Activated T-helper 1 cell treated with Interleukin-2 at 50 U/mL for 16 hours (primary cell): ENCODE measurements at places on chromosomes 11 and 22.

- DNase-seq = no peak
Observed at GRCh38 chr11:47109051-47109726, 67.5 kb downstream of the ARFGAP2 start.

DNA sequence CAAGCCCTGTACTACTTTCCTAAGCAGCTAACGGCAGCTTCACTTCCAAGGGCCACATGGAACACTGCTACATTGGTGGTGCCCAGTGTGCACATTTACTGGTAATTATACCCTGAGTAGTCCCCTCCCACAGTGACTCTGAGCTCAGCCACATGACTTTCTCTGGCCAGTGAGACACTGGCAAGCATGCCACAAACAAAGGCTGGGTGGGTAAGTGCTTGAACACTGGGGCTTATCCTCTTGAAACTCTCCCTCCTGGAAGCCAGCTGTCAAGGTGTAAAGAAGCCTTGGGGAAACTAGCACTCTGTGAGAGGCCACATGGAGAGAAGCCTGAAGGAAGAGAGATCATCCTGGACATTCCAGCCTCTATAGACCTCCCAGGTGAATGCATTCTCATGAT lies 54.4 kb upstream of the DRD2 start:
- no peak for DNase-seq

- no peak for DNase-seq
Observed at GRCh38 chr11:69950120-69950519, 128.0 kb upstream of the ANO1 start.

- DNase-seq = no peak
Observed at GRCh38 chr22:38315823-38316363, 1.3 kb downstream of the CSNK1E start.

DNA sequence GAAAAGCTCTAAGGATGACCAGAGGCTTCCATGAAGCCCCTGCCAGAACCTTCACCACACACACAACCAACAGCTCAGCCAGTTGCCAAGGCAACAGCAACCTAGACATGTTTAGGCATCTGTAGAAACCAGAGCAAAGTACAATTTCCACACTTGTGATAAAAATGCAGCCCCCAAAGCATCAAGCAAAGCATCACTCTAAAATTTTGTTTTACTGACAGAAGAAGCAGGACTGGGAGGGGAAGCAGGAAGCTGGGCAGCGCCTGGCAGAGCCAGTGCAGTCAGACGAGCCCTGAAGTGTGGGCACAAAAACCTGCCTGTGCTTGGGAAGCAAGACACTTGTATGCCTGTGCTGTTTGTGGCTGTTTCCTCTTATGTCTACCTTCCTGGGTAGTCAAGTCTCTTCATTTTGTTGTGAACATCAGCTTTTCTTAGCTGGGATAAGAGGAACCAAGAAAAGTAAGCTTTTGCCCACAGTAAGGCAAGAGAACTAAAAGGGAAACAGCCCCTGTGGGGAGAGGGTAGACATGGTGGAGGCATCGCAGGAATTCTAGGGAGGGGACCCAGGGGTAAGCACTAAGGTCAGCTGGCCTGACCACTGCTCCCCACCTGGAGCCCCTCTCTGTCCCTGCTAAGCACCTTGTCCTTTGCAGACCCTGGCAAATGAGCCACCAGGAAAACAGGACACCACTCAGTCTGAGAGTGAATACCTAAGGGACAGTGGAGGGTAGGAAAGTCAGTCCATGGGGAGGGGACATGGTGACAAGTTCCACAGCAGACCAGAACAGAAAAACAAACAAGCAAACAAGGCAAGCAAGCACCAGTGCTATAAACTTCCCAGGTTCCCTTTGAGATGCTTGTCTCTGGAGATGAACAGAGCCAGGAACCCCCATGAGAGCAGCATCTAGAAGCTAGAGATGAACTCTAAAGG lies 13.4 kb downstream of the PACSIN2 start:
- DNase-seq = no peak

GRCh38 chr22:36253523-36254490 lies 874 bp downstream of the APOL1 start:
- DNase-seq = no peak

DNA sequence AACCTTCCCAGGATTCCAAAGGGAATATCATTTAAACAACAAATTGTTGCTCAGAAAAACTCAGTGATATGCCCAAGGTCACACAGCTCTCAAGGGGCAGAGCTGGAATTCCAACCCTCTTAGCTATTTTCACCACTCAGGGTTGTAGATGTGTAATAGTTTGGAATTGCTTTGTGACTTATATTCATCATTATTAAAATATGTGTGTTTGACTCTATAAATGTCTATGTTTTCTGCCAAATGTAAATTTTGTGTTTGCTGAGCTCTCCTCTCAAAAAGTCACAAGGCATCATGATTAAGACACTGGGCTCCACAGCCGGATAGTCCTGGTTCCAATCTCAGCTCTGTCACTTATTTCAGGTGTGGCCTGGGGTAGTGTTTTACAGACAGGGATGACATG lies 407.3 kb downstream of the TMEM135 start:
- DNase-seq = no peak

GRCh38 chr22:49993649-49994360 lies 18.8 kb downstream of the IL17REL start:
- DNase-seq = no peak

DNA sequence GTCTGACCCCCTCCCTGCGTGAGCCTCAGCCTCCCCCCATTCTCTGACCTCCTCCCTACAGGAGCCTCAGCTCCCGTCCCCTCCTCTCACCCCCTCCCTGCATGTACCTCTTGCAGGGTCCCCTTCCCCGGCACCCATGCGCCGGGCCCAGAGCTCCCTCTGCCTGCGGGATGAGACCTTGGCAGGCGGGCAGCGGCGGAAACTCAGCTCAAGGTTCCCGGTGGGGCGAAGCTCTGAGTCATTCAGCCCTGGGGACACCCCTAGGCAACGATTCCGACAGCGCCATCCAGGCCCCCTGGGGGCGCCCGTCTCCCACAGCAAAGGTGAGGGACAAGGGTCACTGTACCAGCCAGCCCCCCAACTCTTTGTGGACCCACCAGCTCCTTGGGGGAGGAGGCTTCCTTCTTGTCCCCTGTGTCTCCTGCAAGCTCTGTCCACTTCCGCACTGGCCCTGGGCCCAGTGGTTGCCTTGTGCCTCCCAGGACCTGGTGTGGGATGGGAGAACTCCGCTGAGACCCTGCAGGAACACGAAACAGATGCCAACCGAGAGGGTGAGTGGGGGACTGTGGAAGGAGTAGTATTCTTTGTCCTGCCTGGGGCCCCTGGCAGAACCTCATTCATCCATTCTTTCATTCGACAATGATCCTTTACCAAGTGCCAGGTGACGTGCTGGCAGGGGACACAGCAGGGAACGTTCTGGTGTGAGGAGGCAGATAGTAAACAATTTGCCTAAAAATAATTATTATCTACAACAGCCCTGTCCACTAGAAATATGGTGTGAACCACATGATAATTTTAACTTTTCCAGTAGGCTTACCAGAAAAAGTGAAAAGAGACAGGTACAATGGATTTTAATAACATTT lies 3.7 kb upstream of the RPS6KA4 start:
- no peak for DNase-seq

- no peak for DNase-seq
Observed at GRCh38 chr22:49779853-49780697, 47.6 kb downstream of the BRD1 start.

- DNase-seq = no peak
Observed at GRCh38 chr11:130511765-130512164, 63.3 kb downstream of the ADAMTS15 start.

- DNase-seq = no peak
Observed at GRCh38 chr22:45428391-45429385, 15.2 kb downstream of the RIBC2 start.

DNA sequence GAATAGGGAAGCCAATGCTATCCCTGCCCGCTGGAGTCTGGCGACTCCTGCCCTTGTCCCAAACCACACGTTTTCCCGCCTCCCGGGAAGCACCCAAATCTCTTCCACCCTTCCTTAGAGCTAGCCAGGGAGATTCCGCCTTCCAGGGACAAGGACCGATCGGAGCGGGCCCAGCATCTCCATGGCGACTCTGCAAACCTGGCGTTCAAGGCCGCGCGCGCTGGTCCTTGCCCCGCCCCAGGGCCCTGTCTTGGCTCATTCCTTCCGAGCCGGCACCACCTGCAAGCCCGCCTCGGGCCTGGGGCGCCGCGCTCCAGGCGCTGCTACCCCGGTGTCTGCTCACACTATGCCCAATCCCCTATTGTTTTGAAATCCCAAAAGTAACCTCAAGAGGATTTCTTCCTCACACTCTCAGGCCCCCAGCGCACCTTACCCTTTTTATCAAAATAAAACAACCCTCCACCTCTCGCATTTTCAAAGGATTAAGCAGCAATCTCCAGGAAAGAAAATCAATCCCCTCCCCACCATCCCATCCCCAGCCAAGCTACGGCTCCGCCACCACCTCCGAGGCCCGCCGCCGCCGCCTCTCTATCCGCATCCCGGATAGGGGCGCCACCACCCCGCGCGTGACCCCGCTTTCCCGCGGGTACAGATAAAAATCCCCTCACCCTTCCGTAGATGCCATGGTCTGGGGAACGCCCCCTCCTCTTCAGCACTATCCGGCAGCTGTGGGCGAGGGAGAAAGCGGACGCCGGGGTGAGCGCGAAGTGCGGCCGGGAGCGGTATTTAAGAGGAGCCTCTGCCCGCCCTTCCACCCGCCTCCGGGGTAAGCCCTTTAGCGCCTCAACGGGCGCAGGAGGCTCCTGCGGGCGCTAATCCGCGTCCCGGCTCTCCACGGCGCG lies 825 bp downstream of the SLC1A2 start:
- no peak for DNase-seq

GRCh38 chr11:120896687-120897086 lies 127.2 kb upstream of the TBCEL start:
- DNase-seq = no peak

- DNase-seq = no peak
Observed at GRCh38 chr11:81487109-81487508, 1246.6 kb downstream of the FAM181B start.

DNA sequence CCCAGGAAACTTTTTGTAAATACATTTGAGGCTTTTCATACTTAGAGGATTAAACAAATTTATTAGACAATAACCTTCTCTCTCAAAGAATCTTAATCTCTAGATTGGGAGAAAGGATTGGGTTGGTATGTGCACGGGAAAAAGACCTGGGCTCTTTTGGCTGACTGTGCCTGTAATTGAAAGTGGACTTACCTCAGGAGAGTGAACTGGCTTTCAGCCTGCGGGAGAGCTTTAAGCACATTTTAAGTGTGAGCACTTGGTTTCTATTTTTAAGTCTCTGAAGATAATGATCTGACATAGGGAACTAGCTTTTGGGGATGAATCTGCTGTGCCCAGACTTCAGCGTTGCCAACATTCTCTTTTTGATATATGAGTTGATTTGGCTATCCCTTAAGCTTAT lies 35.8 kb downstream of the UVRAG start:
- no peak for DNase-seq
